NCI-H2081 treated with DMSO at 0.1 percent for 48 hours (cell line): ENCODE measurements at places on chromosomes 13 and 19.
A peak's percentile ranks its signal among the peaks of the same experiment; 100 is the strongest.

DNA sequence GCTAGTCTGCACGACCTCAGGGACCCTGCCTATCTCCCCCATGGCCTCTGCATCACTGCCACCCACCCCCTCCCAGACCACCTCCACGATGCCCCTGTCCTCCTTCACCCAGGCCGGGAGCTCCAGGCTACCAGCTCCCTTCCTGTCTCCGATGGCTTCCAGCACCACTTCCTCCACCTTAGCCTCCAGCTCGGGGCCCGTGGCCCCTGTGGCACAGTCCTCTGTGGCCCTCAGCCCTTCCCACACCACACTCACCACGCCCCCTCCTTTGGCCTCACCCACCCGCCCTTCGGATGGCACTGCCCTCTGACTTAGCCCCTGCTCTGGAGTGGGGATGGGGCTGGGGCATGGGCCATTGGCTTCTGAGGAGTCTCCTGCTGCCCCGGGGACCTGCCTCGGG is 7.2 kb downstream of the PALM3 start:
- DNase-seq: no peak

GRCh38 chr13:34294483-34295129 is 476.7 kb downstream of the RFC3 start:
- DNase-seq: no peak

DNA sequence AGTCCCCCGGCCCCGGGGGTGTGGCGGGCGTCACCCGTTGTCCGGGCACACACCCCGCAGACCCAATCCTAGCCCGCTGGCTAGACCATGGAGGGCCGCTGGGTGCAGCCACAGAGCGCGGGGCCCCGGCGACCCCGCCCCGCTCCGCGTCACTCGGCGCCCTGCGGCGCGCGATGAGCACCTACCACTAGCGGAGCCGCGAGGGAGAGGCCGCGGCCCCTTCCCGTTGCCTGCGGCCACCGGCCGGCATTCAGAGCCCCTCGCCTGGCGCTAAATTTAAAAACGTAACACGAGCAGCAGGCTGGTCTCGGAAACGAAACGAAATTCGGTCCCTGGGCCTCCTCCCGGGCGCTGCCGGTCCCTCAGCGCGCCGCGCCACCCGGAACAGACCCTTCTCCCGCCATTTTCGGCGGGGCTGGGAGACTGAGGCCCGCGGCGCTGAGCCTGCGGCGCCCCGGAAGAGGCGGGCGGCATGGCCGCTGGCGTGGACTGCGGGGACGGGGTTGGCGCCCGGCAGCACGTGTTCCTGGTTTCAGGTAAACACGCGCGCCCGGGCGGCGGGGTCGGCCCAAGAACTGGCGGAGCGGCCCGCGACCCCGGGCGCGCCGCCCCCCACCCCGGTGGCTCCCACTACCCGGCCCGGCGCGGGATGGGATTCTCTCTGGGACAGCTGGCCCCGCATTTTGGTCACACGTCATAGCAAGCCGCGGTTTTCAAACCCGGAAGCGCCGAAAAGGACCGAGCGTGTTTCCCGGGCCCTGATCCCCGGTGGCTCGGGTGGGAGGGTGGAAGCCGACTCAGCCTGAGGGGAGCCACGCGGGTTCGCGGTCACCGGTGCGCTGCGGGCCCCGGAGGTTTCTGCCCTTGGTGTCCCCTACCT is at the start of gene RNASEH2B:
Gene RNASEH2B (plus strand): TSS at position 187 of the 880 bp plus-strand sequence. CDS start 286 bp downstream, at position 473.
- no peak for DNase-seq

DNA sequence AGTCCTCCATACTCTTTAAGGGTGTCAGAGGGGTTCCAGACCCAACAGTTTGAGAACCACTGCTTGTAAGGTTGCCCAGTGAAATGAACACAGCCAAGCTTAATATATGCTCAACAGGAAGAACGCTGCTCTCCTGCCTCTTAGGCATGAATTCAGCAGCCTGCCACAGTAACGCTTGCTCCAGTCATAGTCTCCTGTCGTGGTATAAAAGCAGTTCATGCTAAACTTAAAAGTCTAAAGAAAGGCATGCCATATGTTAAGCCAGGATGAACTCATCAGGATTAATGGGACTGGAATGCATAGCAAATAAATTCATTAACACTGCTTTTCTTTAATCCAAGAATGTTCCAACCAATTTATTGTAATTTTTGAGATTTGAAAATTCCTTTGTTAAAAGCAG is 38.7 kb downstream of the SLC7A1 start:
- DNase-seq: no peak

DNA sequence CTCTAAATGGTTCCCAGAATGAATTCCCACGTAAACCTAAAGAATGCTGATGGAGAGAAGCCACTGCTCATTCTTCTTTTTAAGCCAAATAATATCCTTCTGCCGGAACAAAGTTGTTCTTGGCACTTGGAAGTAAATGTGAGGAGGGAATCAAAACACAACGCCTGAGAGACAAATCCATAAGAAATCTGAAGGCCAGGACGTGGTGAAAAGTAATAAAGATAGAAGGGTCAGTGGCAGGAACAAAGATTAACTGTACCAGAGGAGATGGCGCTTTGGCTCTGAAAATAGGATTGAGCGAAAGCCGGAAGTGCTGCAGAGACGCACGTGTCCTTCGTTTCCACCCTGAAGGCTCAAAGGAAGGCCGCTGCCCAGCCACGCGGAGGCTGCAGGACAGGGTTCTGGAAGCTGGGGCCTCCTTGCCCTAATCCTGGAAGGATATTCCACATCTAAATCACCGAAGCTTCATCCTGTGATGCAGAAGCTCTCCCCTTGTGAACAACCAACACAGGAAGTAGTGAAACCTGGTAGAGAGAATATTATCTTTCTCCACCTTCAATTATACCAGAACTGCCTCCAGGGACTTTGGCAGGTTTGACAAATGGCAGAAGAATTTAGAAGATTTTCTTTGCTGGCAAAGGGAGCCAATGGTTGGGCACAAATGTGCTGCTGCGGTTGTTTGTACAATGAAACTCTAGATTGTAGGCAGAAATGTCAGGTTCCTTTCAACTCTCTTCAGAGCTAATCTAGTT is 214.6 kb upstream of the SERP2 start:
- DNase-seq: no peak

- DNase-seq: no peak
Observed at GRCh38 chr13:93361703-93362102, 135.1 kb downstream of the GPC6 start.

- no peak for DNase-seq
Observed at GRCh38 chr13:51541809-51542258, 42.4 kb upstream of the WDFY2 start.

GRCh38 chr19:50896591-50897190 is 14.5 kb downstream of the KLK4 start:
- no peak for DNase-seq

- no peak for DNase-seq
Observed at GRCh38 chr13:85631801-85632200, 167.4 kb downstream of the SLITRK6 start.

DNA sequence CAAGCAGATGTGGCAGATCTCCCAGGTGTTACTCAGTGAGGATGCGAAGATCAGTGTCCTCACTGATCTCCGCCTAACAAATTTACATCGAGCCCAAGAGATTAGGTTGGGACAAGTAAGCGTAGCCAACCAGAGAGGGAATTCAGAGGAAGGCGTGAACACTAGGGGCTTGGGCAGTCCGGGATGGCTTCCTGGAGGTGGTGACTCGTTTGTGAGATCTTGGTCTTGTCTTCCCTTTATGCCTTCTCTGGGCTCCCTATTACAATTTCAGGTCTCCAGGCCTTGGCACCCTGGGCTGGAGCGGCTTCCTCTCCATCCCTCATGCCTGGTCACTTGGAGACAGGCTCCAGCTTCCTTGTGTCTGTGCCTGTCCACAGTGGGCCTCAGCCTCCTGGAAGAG is 6.2 kb downstream of the SF3A2 start:
- no peak for DNase-seq

DNA sequence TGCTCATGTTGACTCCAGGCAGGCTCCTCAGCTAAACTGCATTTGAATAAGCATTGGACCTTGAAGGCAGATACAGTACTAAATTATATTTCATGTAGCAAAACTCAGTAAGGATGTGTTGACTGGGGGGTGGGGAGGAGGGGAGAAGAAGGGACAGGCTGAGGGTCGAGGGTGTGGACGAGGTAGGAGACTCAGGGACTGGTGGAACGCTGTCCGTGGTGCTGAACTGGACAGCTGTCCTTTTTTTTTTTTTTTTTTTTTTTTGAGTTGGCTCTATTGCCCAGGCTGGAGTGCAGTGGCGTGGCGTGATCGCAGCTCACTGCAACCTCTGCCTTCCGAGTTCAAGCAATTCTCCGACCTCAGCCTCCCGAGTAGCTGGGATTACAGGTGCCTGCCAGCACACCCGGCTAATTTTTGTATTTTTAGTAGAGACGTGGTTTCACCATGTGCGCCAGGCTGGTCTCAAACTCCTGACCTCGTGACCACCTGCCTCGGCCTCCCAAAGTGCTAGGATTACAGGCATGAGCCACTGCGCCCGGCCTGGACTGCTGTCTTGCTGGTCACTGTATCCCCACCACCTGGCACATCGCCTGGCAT is 33.2 kb upstream of the CASP14 start:
- DNase-seq: no peak

GRCh38 chr19:30046522-30046921 is 104.5 kb downstream of the URI1 start:
- no peak for DNase-seq

GRCh38 chr19:38892841-38893240 is 6.6 kb downstream of the SIRT2 start:
- no peak for DNase-seq

GRCh38 chr19:35717665-35718344 is at the start of gene KMT2B:
Gene KMT2B (plus strand): TSS chr19:35718003. CDS start chr19:35718019, 16 bp downstream.
- no peak for DNase-seq

DNA sequence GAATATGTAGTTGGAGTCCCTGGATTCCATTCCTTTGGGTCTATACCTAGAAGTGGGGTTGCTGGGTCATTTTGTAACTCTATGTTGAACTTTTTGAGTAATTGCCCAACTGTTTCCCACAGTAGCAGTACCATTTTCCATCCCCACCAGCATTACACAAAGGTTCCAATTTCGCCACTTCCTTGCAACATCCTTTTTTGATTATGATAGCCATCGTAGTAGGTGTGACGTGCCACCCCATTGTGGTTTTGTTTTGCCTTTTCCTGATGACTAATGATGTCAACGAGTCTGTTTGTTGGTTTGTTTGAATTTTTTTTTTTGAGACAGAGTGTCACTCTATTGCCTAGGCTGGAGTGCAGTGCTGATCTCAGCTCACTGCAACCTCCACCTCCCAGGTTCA is 3.3 kb upstream of the PEX11G start:
- no peak for DNase-seq

GRCh38 chr13:42279080-42279479 is 7.1 kb downstream of the AKAP11 start:
- no peak for DNase-seq

GRCh38 chr19:3389876-3390371 is 23.5 kb downstream of the NFIC start:
- DNase-seq: peak; percentile 33

DNA sequence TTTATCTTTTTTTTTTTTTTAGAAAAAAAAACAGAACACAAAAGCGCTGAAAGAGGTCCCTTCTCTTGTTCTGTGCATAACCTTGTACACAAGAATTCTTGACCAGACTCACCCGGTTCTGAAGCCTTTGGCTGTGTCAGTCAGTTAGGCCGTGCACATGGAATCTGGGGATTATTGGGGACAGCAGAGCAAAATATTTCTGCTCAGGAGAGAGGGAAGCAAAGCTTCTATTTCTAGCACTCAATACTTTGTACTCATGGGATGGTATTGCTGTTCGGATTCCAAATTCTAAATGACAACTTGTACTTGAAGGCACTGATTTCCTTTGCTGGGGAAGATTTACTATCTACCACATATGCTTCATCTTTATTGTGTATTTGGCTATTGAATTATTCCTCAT is 272.7 kb downstream of the NHLRC3 start:
- no peak for DNase-seq

DNA sequence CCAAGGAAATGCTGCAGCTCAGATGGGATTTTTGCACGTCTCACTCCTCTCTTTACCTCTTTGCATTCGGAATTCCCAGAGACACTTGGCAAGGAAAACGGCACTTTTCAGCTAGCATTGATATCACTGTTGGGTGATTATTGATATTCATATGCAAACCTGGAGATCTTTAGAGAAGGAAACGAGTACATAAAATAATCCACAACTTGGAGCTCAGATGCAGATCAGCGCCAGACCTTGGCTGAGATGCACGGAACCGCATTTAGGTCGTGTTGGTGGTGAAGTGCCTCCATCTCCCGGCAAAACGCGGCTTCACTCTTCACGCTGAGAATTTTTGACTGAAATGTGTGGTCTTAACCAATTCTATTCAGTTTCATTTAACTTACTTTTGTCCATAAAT is 77.2 kb upstream of the ARHGEF7 start:
- DNase-seq: no peak

DNA sequence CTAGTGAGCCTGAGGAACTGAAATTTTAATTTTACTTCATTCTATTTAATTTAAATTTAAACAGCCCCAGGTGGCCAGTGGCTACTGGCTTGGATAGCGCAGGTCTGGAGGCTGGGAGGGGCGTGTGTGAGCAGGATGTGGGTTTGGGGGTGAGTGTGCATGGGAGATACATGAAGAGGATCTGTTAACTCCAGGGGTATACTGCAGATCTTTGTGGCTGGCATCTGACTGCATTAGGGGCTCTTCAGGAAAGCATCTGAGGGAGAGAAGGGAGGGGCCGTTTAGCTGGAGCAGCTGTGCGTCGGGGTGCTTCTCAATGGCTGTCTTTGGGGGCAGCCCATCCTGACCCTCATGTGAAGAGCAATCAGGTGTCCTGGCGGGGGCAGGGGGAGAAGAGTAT is 6.8 kb downstream of the SHANK1 start:
- DNase-seq: no peak

DNA sequence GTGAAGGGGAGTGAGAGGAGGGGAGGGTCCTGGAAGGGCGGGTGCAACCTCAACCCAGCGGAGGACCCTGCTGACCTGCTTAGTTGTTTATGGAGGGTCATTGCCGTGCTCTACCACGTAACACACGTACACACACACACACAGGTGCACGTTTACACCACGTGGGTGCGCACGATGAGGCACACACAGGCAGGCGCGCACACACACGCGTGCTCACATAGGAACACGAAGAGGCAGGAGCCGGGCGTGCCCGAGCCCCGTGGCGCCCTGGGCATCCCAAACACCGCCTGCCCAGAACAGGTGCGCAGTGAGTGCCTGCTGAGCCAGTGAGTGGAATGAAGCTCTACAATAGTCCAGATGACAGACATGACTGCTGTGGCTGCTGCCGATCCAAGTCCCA is 11.2 kb upstream of the MADCAM1 start:
- peak; percentile 14 for DNase-seq

DNA sequence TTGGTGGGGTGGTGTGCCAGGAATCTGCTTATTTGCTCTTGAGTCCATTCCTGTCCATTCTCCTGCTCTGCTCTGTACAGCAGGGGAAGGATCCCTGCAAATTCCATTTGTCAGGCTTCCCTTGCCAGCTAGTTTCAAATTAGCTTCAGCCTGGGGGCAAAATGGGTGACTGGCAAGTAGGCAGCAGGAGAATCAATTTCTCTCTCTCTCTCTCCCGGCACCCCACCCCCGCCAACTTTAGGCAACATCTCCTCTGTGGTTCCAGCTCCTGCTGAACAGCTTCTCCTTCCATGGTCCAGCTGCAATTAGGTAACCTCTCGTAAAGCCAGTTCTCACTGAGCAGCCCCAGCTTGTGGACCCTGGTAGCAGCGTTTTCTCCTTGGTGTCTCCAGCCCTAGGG is 6.7 kb upstream of the MYCBP2 start:
- DNase-seq: no peak

GRCh38 chr13:78198821-78199220 is 280.2 kb upstream of the EDNRB start:
- no peak for DNase-seq
